ENCODE measurements at places on chromosomes 11 and 22.

GRCh38 chr11:100328626-100329340 lies 358.3 kb upstream of the ARHGAP42 start:
- no peak for DNase-seq

DNA sequence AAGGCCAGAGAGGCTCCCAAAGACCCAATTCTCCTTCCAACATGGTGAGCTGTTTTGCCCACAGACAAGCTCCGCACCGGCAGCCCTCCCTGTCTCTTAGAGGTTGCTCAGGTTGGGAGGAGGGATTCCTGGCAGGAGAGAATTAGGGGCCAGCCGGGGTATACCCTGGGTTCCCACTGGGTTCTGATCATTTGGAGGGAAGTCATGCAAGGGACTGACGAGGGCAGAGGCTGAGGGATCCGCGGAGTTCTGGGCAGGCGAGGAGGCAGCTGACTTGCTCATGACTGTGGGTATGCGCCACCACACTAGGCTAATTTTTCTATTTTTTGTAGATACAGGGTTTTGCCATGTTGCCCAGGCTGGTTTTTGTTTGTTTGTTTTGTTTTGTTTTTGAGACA lies 4.6 kb downstream of the ST3GAL4 start:
- no peak for DNase-seq

DNA sequence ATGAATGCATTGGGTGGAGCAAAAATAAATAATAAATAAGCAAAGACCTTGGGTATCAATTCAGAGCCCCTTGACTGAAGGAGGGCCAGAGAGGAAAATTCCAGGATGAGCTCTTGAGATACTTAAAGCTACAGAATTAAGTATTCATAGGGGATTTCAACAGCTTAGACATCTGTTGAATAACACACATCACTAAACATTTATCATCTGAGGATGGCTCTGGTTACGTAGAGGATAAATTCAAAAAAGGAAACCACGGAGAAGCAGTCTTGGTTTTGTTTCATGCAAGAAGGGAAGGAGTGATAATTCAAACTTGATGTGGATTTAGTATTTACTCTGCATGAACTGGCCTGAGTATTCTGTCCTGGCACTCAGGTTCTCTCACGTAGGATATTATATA lies 29.8 kb downstream of the ARHGAP42 start:
- no peak for DNase-seq

GRCh38 chr11:6618117-6619003 lies 862 bp downstream of the TPP1 start:
- DNase-seq = peak; percentile 91

DNA sequence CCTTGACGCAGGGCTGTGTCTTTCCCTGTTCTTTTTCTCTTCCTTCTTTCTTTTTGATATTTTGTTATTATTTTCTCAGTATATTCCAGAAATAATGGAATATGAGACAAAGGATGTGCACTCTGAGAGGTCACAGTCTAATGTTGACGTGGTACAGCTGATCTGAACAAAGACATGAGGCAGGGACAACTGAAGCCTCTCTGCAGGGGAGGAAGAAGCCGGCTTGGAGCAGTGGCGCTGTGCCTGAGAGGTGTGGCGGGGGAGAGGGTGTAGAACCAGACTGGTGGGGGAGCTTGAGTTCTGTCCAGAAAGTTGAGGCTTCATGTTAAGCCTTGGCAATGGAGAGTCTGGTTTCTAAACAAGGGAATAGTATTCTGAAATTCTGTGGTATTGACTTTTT lies 34.7 kb downstream of the ADAMTS15 start:
- DNase-seq = no peak

GRCh38 chr22:28582806-28583205 lies 96.8 kb downstream of the TTC28 start:
- no peak for DNase-seq

GRCh38 chr11:10287766-10288715 lies 6.0 kb downstream of the SBF2 start:
- no peak for DNase-seq

GRCh38 chr11:122109932-122110331 lies 6.1 kb downstream of the BLID start:
- DNase-seq = no peak

GRCh38 chr11:47061429-47062178 lies 115.1 kb downstream of the ARFGAP2 start:
- no peak for DNase-seq

DNA sequence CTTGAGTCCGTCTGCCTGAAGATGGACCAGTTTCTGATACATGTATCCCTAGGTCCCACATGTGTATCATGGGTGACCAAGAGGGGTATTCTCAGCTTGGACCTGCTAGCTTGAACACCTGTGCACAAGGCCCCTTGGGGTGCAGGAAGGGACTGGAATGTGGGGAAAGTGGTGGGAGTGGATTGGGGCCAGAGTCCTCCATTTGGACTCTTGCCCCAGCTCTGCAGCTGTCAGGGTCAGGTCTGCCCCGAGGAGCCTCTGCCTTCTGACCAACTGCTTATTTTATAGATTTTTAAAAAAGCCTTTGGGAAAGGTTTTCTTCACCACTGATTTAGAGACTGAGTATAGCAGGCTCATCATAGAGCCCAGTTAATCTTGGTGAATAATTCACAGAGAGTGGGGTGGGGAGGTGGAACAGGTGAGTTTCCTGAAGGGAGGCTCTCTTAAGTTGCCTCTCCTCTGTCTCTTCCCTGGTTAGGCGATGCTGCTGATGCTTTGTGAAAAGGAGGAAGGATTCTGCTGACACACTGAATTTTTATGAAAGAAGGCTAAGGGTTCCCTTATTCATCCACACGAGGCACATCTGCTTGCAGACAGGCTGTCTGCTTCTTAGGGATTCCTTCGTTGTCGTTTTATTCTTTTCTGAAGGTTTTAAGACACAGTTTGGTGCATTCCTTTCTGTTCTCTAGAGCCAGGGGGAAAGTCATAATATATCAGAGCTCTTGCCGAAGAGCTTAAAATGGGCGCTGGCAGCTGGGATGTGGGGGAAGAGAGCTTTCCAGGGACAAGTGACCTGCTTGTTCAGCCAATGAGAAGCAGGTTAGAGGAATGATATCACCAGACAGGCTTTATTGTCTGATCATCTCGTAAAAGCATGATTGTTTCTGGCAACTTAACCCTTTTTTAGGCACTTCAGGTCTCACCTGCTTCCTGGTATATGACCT lies 19.9 kb downstream of the TRIM44 start:
- peak; percentile 54 for DNase-seq

- DNase-seq = no peak
Observed at GRCh38 chr22:26552466-26552865, 37.5 kb downstream of the TPST2 start.

- no peak for DNase-seq
Observed at GRCh38 chr11:132284048-132284447, 913.6 kb downstream of the NTM start.

DNA sequence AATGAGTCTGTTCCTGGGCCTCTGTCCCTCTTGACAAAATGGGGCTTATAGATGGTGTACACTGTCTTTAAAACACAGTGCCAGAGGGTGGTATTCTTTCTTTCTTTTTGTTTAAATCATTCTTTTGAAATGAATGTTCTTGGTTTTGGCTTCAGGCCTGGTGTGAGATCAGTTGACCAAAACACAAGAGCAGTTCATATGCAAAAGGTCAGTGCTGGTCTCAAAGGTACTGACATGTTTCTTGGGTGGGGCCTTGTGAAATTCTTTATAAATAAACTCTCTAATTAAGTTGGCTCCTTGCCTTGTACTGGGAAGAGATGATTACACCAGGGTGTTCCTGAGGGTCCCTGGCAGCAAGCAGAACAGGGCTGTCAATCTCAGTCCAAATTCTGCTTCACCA lies 110.0 kb downstream of the FBXO7 start:
- DNase-seq = no peak

DNA sequence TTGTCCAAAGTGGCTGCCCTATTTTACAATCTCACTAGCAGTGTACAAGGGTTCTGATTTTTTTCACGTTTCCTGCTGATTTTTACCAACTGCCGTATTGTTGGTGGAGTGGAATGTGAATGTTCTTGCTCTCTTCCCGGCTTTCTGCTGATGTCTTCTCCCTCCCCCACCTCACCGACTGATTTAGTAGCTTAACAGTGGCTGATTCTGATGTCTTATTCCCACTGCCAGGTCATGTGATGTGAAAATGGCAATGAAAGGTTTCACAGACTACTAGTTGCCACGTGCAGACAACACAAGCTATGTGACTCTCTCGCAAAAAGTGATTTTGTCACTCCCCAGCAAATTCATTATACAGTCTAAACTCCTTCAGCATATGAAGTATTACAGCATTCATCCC lies 17.3 kb upstream of the NEU3 start:
- DNase-seq = no peak

DNA sequence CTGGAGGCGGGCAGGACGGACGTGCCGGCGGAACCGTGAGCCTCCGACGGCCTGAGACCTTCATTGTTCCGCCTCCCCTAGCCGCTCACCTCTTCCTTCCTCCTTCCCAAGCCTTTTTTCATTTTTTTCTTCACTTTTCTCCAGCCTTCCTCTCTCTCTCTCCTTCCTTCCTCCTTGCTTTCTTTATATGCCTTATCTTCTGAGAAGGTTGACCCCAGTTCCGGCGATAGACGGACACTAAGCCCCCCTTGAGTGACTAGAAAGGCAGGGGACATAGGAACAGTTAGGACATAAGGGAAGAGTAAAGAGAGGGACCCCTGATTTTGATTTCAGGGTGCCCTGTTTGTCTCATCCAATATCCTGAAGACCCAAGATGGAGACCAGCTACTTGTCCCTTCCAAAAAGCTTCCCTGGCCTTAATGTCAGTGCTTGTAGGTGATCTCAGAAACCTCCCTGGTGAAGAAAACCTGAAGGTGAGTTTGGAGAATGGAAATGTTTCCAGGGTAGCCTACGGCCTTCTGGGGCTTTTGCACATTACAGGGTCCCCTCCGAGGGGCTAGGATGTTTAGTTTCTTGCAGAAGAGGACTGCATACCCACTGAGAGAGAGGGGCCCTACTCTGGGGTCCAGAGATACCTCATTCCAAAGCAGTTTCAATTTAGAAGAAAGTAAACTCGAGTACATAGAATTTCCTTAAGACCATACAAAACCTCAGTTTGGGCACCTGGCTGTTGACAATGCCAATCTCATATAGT lies 3.5 kb downstream of the ADM start:
- DNase-seq = no peak

- no peak for DNase-seq
Observed at GRCh38 chr11:117199916-117200812, 994 bp downstream of the TAGLN start.

DNA sequence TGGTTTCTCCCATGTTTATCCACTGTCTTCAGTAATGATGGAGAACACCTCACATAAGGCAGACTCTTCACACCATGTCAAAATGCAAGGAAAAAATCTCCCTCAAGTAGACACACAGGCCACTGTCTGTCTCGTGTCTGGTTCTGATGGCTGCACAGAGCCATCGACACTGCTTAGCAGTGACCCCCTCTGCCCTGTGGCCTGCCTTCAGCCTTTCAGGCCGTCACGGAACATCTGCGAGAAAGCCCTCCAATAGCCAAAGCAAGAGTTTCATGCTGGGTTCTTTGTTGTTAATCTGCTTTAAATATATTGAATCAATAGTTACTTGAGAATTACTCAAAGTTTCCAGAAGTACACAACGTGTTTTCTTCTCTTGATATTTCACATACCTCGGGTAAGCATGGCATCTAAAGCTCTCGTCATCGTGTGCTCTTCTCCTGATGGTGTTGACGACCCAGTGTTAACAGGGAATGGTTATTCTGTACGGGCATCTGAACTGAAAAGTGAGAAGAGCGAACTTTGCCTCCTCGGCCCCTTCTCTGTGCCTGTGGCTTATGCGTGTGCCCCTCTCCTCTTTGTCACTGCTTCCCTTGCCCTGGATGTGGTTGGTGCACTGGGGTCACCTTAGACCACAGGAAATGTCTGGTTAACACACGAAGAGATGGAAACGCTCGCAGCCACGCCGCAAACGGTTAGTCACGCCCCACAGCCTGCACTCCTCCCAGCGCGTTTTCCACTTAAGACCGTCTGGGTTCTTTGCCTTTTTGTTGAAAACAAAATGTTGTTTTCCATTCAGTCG lies 33.4 kb upstream of the CTTN start:
- no peak for DNase-seq

DNA sequence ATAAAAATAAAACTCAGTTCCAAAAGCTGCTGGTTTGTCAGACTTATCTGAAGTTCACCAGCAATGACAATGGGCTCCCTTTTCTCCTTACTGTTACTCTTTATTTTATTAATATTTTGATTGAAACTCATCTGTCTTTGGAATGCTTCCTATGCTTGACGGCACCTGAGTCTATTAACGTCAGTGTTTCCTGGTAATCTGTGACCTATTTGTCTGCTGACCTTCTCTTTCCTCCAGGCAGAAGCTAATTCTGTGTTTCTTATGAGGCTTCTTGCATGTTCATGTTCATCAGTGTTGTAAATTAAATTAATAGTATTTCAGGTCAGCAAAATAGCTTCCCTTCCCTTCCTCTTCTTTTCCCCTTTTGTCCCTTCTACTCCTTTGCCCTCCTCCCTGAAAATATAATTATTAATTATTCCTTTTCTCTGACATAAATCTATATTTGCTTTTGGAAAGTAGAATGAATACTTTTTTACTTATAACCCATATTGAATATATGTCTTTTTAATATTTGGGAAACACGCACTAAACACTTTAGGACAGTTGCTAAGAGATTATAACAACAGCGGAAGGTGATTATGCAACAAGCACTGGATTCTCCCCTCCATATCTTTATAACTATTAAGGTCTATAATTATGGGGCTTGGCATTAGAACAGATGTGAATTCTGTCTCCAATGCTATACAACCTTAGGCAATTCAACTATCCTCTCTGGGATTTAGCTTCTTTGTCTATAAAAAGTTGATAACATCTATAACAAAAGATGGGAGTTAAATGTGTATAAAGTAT lies 32.1 kb upstream of the PCF11 start:
- DNase-seq = no peak

- peak; percentile 87 for DNase-seq
Observed at GRCh38 chr11:124898711-124899110, 1.0 kb upstream of the ROBO4 start.

GRCh38 chr22:29987137-29987536 lies 93.1 kb upstream of the HORMAD2 start:
- DNase-seq = no peak

DNA sequence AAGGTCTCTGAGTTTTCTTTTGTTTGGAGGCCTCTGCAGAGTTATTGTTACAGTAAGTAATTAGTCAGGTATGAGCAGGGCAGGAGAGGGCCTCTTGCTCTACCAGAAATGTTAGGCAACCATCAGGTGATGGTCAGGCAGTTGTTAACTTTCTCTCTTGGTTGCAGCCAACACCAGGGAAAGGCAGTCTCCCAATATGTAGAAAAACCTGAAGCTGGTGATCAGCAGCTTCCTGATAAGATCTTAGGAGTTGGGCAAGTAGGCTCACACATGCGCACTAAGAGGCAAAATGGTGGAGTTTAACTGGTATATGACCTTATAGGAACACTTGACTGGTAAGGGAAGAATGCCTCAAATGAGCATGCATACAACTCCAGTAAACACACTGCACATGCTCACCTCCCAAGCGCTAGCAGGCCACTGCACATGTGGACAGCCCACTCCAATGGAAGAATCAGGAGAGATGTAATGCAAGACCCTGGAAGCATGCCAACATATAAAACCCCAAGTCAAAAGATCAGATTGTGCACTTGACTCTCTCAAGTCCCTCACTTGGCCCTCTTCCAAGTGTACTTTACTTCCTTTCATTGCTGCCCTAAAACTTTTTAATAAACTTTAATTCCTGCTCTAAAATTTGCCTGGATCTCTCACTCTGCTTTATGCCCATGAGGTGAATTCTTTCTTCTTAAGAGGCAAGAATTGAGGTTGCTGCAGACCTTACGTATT lies 23.7 kb upstream of the SLC35F2 start:
- no peak for DNase-seq

All from dermis microvascular lymphatic vessel endothelial cell (primary cell).